Fibroblast of the aortic adventitia (primary cell): ENCODE measurements at places on chromosomes 3 and 15. TPM values are rescaled to one million over a fixed set of nuclear protein-coding genes. Genes with fewer than 3 reads are reported as not detected.

TNFAIP8L3 gene
- total RNA-seq, result 10.3 and 22.4 TPM in 2 replicates

LAMB2 gene
- 202 and 937 TPM in 2 replicates for total RNA-seq

ZSCAN2 gene
- 5.2 and 25.5 TPM in 2 replicates for total RNA-seq

XIRP1 gene
- 0.09 TPM in 1 of 2 replicates, not detected in the other for total RNA-seq

MYZAP gene
- total RNA-seq, result not detected in 2 replicates

ATP13A4 gene
- total RNA-seq, result 0.09 TPM in 1 of 2 replicates, not detected in the other

ACTRT3 gene
- 3.8 and 4.3 TPM in 2 replicates for total RNA-seq

EFCAB12 gene
- total RNA-seq, result under 0.01 TPM in 1 of 2 replicates, not detected in the other

DTWD1 gene
- 12.5 and 47.0 TPM in 2 replicates for total RNA-seq

GOLGA6B gene
- total RNA-seq, result not detected in 2 replicates

GLDN gene
- 0.49 and 13.3 TPM in 2 replicates for total RNA-seq

STARD5 gene
- total RNA-seq, result 6.1 and 8.8 TPM in 2 replicates

SPTBN5 gene
- total RNA-seq, result 0.18 and 0.57 TPM in 2 replicates

GP9 gene
- total RNA-seq, result not detected in 2 replicates

ANKRD63 gene
- total RNA-seq, result not detected in 2 replicates

GOLGA8N gene
- 1.8 and 5.7 TPM in 2 replicates for total RNA-seq

ASB14 gene
- under 0.01 TPM in 1 of 2 replicates, not detected in the other for total RNA-seq

TTC23 gene
- 13.5 and 36.7 TPM in 2 replicates for total RNA-seq

GOLGA8S gene
- under 0.01 TPM in 1 of 2 replicates, not detected in the other for total RNA-seq

THBS1 gene
- total RNA-seq, result 141 and 353 TPM in 2 replicates

GOLGA6L10 gene
- 0.45 and 0.49 TPM in 2 replicates for total RNA-seq

LMCD1 gene
- 22.4 and 30.3 TPM in 2 replicates for total RNA-seq

CNTN6 gene
- 1.3 TPM in 1 of 2 replicates, not detected in the other for total RNA-seq

RYR3 gene
- under 0.01 TPM in 1 of 2 replicates, not detected in the other for total RNA-seq

CORO2B gene
- total RNA-seq, result 8.1 and 23.3 TPM in 2 replicates

RTP4 gene
- total RNA-seq, result 2.8 and 2.9 TPM in 2 replicates

CCDC54 gene
- total RNA-seq, result not detected in 2 replicates

CCDC13 gene
- 0.27 and 8.6 TPM in 2 replicates for total RNA-seq
